Activated naive CD8-positive, alpha-beta T cell treated with anti-CD3 and anti-CD28 coated beads for 36 hours (primary cell): ENCODE measurements at places on chromosomes 5 and 9.

DNA sequence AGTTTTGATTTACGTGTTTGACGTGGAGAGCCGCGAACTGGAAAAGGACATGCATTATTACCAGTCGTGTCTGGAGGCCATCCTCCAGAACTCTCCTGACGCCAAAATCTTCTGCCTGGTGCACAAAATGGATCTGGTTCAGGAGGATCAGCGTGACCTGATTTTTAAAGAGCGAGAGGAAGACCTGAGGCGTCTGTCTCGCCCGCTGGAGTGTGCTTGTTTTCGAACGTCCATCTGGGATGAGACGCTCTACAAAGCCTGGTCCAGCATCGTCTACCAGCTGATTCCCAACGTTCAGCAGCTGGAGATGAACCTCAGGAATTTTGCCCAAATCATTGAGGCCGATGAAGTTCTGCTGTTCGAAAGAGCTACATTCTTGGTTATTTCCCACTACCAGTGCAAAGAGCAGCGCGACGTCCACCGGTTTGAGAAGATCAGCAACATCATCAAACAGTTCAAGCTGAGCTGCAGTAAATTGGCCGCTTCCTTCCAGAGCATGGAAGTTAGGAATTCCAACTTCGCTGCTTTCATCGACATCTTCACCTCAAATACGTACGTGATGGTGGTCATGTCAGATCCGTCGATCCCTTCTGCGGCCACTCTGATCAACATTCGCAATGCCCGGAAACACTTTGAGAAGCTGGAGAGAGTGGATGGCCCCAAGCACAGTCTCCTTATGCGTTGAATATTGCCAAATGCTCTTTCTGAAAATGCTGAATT, 850 bp downstream of the RRAGA start:
- DNase-seq, result no peak

GRCh38 chr5:32278406-32278805, 34.3 kb downstream of the MTMR12 start:
- no peak for DNase-seq

DNA sequence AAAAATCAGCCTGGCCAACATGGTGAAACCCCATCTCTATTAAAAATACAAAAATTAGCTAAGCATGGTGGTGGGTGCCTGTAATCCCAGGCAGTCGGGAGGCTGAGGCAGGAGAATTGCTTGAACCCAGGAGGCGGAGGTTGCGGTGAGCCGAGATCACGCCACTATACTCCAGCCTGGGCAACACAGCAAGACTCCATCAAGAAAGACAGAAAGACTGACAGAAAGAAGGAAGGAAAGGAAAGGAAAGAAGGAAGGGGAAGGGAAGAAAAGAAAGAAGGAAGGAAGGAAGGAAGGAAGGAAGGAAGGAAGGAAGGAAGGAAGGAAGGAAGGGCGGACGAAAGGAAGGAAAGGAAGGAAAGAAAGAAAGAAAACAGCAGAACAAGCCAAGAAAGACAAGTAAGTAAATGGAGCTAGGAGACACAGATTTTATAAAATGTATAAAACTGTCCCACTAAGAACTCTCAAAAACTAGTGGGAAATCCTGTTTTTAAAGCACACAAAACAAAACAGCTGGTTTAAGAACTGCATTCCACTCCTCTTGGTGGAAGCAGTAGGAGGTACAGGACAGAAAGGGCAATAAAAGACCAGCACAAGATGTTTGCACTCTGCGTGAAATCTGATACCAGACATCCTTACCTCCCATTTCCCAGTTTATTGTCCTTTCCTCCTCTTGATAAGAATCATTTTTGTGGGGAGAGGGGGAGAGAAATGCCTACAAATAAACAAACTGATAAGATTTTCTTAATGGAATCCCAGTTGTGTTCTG, 46.7 kb downstream of the MYO10 start:
- no peak for DNase-seq

GRCh38 chr5:179221196-179221876, 123.9 kb downstream of the ADAMTS2 start:
- no peak for DNase-seq

- no peak for DNase-seq
These were observed 203.5 kb upstream of the IER5L start for GRCh38 chr9:129381481-129381957.

DNA sequence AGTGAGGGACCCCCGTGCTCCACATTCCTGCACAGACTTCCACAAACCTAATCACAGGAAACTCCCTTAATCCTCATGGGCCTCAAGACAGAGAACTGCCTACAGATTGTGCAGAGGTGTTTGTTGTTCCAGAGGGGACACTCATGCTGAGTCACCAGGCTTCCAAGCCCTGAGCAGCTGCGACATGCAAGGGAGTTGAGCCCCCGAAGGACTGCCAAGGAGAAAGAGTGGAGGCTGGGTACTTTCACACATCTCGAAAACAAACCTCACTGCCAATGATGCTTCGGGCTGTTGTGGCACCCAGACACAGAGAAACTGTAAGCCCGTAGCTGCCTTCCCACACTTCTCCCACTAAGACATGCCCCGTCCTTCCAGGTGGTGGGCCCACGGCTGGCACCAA, 480.8 kb downstream of the CDH12 start:
- no peak for DNase-seq

DNA sequence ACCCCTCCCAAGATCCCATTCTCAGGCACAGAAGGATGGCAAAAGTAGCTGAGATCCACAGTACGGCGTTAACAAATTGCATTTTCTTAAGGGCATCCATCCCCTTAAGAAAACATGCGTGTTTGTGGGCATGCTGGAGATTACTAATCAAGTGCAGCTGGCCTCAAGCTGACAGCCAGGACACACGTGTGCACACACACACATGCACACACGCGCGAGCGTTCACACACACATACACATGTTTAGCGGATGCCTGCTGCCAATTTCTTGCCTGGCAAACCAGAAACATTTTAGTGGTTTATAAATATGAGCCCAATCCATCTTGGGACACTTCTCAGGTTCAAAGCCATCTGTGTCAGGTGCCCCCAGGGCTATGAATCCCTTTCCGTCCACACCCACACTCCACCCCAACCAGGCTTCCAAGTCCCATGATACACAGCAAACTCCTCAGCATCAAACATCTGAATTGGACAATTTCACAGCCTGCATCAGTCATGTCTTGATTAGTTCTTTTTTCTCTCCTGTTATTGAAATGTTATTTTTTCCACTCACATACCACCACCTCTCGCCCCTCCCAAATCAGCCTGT, 23.5 kb upstream of the SMIM23 start:
- no peak for DNase-seq

DNA sequence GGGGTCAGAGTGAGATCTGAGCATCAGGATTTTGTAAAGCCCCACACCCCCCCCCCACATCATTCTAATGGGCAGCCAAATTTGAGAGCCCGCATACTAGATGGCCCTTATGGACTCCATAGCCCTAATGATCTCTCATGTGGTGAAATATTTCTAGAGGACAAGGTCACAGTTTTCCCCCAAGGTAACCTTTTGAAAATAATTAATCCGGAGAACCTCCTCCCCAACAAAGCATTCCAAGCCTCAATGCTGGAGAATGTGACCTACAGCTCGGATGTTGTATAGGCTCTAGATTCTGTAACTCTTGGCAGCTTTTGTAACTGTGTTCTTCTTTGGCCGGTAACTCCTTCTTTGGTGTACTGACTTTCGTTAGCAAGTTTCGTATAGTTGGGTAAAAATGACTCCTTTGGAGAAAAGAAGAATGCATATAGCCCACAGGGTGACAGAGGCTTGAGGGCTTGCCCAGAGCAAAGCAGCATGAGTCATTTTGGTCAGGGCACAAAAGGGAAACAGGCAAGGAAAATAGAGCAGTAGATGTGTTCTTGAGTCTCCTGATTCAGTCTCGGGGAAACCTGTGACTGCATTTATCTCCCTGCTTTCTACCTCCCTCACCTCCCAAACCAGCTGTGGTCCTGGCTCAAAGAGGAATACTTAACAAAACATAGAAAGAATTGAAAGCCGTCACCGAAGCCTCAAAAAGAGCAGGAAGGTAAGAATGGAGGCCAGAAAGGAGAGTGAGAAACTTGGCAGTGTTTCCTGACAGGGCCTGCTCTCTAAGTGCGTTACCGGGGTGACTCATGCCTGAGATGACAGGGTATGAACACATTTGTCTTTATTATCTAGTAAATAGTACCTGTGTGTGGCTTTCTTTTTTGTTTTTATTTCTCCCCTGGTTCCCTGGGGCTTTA, 6.6 kb upstream of the XPA start:
- peak; percentile 25 for DNase-seq

GRCh38 chr5:9302218-9302617, 243.7 kb downstream of the SEMA5A start:
- no peak for DNase-seq

DNA sequence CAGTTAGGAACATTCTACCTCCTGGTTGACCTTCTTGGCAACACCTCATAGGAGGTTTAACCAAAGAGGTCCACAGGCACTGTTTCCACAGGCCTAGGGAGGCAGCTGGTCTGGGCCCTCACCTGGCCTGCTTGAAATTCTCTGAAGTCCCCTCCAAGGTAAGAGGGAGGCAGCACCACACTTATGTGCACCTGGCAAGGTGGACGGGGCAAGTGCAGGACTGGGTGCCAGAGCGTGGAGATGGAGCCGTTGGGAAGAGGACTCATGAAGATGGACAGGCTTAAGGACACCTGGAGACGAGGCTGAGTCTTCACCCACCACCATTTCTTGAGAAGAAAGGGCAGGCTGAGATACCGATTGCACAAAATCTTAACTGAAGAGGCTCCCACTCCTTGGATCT, 6.6 kb upstream of the BARHL1 start:
- DNase-seq, result no peak

GRCh38 chr9:29212397-29213387, 1639.4 kb upstream of the C9orf72 start:
- DNase-seq, result no peak

- no peak for DNase-seq
These were observed 59.5 kb downstream of the EBF1 start for GRCh38 chr5:159040181-159040580.

- DNase-seq, result no peak
These were observed 56.2 kb downstream of the ABHD17B start for GRCh38 chr9:71854811-71855210.

DNA sequence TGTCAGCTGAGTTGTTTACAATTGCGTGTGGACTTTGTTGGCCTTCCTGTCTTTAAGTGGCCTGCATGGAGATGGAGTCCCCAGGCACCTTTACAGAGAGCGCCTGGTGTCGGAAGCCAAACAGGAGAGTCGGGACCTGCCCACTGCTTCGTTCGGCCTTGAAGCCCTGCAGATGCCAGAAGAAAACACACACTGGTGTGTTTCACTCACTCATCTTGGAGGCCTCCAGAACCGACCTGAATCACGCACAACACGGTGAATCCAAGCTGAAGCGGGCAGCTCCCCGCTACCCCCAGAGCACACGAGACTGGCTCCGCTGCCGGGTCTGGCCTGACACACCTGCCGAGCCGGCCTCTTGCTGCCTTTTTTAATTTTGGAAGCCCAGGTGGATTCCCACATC, 419.4 kb upstream of the IRX4 start:
- DNase-seq, result no peak

- no peak for DNase-seq
These were observed 39.1 kb upstream of the ITGA1 start for GRCh38 chr5:52748590-52748989.

DNA sequence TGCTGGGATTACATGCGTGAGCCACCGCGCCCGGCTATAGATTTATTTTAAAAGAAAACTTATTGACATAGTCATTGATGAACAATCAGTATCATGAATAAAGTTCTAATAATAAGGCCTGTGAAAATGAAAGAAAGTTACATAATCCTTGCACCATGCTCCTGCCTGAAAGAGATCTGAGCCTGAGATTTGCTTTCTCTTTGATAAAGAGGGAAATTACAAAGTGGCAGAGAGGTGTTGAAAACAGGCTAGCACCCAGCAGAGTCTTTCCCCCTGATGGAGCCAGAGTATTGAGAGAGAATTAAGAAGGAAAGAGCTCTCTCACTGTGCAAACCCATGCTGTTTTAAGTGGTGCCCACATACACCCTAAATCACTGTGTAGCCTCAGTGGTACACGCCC, 37.2 kb downstream of the SLC6A7 start:
- DNase-seq, result no peak

DNA sequence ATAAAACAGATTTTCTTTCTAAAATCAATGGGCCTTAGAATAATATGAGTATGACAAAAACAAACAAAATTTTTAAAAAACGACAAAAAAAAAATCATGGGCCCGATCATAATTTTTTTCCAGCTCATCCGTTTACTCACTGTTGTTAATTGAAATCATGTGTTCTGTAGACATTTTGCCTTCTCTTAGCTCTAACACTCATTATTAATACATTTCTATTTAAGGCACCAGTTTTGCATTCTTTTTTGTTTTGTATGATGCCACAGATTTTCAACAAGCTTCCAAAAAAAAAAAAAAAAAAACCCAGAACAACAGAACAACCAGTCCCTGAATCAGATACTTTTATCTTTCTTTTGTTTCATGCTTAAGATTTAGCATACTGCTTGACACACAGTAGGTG, 86.4 kb downstream of the PRLR start:
- no peak for DNase-seq

GRCh38 chr9:110638381-110638954, 30.1 kb upstream of the MUSK start:
- DNase-seq, result no peak

DNA sequence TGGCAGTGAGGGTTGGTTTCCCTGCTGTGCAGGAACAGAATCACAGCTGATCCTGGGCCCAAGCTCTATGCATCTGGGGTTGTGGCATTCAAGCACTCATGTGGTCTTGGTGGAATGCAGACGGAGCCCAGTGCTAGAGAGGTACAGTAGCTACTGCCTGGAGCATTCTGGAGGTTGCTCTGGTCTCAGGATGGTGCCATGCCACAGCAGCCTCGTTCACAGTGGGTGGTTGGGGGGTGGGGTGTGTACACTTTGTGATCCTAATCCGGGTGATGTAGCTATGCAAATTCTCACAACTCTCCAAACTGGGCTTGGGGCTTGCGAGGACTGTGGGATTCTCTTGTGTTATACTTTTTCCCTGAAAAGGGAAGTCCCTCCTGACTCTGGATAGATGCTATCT, 45.2 kb downstream of the FGD3 start:
- no peak for DNase-seq

DNA sequence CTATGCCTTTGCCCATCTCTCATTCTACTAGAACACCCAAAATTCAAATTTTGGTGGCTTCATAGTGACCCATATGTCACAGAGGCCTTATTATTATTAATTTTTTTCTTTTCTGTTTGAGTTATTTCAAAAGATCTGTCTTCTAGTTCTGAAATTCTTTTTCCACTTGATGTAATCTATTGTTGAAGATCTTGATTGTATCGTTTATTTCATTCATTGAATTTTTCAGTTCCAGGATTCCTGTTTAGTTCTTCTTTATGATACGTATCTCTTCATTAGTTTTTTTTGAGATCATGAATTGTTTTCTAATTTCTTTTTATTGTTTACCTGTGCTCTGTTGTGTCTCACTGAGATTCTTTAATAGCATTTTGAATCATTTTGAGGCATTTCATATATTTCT, 24.6 kb upstream of the APBA1 start:
- DNase-seq, result no peak

DNA sequence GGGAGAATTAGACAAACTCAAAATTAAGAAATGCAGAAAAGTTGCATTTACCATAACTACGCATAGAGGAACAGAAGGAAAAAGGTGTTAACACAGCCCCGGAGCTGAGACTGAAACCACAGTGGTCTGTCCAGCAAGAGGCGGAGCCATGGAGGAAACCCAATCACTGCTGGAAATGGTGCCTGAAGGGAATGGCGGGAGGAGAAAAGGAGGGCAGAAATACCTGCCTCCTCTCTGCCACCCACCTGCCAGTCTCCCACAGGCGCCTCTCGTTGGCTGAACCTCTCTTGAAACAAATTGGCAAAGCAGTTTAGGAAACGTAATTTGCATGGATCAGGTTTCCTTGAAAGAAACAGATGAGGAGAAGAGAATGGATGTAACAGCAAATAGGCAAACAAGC, 9.7 kb upstream of the PRKACG start:
- no peak for DNase-seq
